ENCODE measurements at places on chromosomes 7 and 10.

- no peak for DNase-seq
Observed at GRCh38 chr7:77157446-77157845, 35.0 kb downstream of the CCDC146 start.

GRCh38 chr7:76057813-76058145 is 9.9 kb downstream of the MDH2 start:
- no peak for DNase-seq

DNA sequence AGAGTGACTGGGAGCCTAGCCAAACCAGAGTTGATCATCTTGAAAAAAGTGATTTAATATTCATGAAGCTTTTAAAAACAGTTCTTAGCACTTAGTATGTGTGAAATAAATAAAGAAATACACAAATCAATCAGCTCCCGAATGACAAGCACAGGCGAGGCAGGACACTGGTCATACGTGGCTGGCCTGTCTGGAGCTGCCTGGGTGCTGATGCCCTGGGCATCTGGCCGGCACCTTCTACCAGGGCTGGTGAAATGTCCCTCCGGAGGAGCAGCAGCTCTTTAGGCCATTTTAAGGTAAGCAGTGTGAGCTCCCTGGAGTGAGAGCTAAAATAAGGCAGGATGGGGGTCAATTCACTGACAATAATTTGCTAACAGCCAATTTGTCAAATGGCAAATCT is 23.7 kb downstream of the IL15RA start:
- DNase-seq: no peak

GRCh38 chr7:155692317-155692716 is 47.9 kb downstream of the RBM33 start:
- no peak for DNase-seq

DNA sequence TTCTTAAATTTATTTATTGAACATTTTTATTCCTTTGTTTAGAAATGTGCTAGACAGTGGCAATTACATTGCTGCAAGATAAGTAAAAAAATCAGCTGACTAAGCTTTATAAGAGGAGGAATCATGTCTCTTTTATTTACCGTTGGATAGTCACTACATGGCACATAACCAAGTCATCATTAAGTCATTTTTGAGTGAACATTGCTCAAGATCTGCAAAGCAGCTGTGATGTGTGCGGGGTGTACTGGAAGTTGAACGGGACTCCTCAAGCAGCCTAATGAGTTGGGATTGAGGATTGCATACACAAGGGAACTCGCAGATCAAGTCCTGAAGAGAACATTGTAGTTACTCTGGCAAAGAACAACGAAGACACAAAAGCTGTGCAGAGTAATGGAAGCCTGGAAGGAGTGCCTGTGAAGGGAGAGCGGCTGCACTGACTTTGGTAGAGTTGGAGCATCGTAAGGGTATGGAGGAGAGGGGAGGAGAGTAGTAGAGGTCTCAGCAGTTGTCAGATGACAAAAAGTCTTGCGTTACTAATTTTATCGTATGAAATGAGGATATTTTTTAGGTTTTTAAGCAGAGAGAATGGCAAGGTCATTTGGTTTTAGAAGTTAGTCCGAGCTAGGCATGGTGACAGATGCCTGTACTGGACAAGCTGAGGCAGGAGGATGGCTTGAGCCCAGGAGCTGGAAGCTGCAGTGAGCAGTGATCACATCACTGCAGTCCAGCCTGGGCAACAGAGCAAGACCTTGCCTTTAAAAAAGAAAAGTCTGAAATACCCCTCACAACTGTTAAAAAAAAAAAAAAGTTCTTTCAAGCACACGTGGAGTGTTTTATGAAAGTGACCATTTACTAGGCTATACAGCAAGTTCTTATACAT is 95.1 kb downstream of the BMPR1A start:
- no peak for DNase-seq

GRCh38 chr10:60944058-60944909 is at the start of gene RHOBTB1:
Gene RHOBTB1 (minus strand): TSS chr10:60944185. CDS start chr10:60911542, 32,643 bp downstream.
- DNase-seq: no peak

GRCh38 chr7:139054101-139054500 is 18.3 kb upstream of the ZC3HAV1L start:
- DNase-seq: no peak

DNA sequence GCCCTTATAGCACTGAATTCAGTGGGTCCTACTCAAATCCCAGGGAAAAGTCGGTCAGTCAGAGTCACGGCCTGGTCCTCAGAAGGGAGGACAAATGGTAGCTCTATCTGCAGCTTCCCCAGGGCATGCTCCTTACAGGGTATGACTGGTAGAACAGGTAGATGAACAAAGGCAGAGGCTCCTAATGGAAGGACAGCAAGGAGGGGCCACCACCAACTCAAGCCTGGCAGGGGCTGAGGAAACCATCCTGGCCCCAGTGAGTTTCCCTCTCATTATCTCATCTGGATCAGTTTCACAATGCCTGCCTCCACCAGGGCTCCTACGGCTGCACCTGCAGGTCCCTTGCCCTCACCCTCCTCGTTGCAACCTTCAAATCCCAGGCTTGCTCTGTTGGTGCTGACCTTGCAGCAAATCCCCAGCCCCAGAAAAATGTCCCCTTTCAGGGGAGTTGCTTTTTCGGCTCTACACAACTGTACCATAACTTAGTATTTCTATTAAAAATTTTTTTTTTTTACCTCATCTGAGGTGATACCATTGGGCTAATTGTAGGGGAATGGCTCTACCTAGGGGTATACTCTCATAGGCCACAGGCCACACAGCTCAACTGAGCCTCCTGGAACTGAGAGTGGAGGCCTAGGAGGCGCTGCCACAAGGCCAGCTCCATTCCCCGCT is 2.4 kb upstream of the MYO1G start:
- no peak for DNase-seq

DNA sequence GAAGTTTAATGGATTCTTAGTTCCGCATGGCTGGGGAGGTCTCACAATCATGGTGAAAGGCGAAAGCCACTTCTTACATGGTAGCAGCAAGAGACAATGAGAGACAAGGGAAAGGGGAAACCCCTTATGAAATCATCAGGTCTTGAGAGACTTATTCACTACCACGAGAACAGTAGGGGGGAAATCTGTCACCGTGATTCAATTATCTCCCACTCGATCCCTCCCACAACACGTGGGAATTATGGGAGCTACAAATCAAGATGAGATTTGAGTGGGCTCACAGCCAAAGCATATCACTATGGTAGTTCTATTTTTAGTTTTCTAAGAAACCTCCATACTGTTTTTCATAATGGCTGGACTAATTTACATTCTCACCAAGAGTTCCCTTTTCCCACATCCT is 36.7 kb downstream of the SPAM1 start:
- DNase-seq: no peak

GRCh38 chr10:47406870-47407691 is 23.0 kb upstream of the ZNF488 start:
- DNase-seq: no peak

GRCh38 chr7:105820363-105821066 is 55.9 kb downstream of the ATXN7L1 start:
- no peak for DNase-seq

DNA sequence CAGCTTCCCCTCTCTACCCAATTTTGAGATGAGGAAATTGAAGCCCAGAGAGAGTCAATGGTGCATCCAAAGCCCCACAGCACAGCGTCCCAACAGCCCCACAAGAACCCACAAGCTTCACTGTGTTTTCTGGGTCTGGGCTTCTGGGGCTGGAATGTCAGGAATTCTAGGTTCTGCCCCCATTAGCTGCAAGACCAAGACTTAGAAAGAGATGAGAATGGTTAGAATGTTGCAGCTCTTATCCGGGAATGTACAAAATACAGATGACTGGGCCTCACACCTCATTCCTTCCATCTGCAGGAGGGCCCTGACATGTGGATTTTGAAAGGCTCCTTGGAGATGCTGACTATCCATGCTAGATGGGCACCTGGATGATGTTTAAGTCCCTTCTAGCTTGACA is 6.0 kb upstream of the SGPL1 start:
- DNase-seq: no peak

GRCh38 chr10:26386781-26387180 is 51.4 kb upstream of the APBB1IP start:
- no peak for DNase-seq

- no peak for DNase-seq
Observed at GRCh38 chr7:100127866-100128636, 1.3 kb downstream of the MBLAC1 start.

Data from GM19239 (cell line).